ENCODE measurements at places on chromosomes 12 and 14.

- DNase-seq = no peak
Observed at GRCh38 chr14:93737634-93738033, 50.7 kb downstream of the PRIMA1 start.

- no peak for DNase-seq
Observed at GRCh38 chr14:93799989-93800921, 12.0 kb upstream of the PRIMA1 start.

GRCh38 chr14:71061458-71061857, 154.2 kb downstream of the PCNX1 start:
- no peak for DNase-seq

DNA sequence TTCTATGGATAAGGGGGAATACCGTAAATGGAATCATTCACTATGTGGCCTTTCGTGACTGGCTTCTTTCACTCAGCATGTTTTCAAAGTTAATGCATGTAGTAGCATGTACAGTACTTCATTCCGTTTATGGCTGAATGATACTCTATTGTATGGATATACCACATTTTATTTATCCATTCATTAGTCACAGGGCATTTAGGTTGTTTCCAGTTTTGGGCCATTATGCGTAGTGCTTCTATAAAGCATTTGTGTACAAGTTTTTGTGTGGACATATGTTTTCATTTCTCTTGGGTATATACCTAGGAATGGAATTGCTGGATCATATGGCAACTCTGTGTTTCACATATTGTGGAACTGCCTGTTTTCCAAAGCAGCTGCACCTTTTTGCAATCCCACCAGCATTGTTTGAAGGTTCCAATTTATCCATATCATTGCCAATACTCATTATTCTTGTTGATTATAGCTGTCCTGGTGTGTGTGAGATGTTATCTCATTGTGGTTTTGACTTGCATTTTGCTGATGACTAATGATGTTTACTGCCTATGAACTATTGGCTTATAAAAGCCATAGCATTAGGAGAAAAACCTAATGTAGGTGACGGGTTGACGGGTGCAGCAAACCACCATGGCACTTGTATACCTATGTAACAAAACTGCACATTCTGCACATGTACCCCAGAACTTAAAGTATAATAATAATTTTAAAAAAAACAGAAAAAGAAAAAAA, 45.5 kb downstream of the ATF7IP start:
- DNase-seq = no peak

DNA sequence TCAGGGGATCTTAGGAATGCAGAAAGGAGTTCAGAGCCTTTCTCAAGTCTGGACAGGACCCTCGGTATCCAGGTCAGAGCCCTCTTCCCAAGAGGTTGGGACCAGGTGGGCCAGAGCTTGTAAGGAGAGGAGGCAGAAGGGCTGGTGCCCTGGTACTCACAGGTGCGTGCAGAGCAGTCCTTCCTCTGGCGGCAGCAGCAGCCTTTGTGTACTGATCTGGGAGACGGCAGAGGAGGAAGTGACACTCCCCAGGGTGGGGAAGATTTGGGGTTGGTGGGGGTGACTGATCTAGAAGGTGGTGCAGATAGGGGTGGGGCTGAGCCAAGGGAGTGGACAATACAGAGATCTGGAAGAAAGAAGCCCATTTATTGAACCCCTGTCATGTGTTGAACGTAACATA, at the start of gene ITGB7:
TSS of gene ITGB7 (minus strand) at position 210 of the 400 bp plus-strand sequence. CDS start 6,808 bp downstream, outside the sequence.
- DNase-seq = no peak

GRCh38 chr12:82473111-82473754, 114.9 kb downstream of the METTL25 start:
- DNase-seq = no peak

DNA sequence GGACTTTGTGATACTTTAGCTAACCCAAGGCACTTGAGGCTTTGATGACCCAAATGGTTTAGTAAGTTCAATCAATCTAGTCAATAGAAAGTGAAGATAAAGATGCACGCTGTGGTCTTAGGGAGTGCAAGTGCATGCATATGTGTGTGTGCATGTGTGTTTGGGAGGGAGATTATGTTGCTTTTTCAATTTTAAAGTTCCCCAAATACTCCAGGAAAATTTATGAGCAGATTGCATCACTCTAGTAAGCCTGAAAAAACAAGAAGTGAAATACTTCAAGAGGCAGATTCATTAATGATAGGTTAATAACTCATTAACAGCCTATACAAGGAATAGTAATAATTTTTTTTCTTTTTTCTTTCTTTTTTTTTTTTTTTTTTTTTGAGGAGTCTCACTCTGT, 12.4 kb upstream of the SIX1 start:
- DNase-seq = no peak

- DNase-seq = no peak
Observed at GRCh38 chr12:7032990-7033389, 14.7 kb upstream of the LPCAT3 start.

DNA sequence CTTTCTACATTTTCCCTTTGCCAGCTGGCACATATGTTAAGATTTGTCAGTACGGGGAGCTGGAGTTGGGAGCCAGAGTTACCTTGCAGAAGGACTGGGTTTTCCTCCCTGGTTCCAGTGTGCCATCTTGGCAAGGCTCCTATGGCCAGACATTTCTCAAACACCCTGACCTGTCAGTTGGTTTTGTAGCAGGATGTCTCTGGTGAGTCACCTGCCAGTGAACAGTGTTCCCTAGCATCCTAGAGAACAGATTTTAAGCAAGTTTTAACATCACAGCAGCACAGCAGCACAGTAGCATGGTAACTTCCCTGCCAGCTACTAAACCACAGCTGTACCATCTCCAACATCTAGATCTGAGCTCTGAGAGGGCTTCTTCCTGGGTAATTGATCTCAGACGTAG, 26.2 kb upstream of the KTN1 start:
- DNase-seq = no peak

DNA sequence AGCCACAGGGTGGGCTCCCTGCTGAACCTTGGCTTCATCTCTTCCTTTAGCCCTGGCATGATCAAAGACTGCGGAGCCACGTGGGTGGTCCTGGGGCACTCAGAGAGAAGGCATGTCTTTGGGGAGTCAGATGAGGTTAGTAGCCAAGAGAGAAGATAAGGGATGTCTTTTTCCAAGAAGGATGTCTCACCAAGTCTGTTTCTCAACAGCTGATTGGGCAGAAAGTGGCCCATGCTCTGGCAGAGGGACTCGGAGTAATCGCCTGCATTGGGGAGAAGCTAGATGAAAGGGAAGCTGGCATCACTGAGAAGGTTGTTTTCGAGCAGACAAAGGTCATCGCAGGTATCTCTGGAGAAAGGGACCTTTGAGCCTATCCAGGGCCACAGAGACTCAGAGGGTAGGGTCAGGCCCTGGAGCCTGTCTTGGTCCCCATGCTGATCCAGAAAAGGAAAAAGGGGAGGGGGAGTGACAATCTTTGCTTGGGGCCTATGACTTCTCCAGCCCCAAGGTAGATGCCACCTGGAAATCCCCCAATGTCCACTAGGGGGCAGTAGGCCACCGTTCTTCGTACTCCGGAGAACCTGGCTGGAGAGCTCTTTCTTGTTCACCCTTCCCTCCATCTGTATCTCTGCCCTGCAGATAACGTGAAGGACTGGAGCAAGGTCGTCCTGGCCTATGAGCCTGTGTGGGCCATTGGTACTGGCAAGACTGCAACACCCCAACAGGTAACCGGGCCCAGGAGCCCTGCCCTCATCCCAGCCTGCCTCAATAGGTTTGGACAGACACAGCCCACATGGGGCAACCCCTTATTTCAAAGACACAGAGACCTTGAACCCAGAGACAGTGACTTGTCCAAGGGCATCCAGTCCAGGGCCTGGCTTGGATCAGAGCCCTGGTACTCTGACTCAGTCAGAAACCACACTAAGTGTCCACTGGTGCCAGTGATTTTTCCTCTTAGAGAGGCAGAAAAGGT, 2.0 kb downstream of the TPI1 start:
- peak; percentile 42 for DNase-seq

DNA sequence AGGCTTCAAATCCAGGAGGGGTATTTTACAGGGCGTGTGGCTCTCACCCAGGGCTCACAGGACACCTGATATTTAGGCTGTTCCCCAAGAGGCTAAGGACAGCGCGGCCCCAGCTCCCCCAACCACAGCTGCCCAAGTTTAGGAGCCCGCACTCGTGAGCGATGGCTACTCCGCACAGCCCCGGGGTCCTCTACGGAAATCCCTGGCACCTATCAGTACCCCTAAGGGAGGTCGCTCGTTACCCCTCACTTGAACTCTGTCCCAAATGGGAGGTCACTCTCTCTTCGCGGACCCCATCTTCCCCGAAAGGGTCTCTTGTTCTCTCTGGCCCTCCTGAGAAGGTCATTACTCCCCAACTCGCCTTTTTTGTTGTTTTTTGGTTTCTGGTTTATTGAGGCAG, 708 bp upstream of the P2RX4 start:
- no peak for DNase-seq

DNA sequence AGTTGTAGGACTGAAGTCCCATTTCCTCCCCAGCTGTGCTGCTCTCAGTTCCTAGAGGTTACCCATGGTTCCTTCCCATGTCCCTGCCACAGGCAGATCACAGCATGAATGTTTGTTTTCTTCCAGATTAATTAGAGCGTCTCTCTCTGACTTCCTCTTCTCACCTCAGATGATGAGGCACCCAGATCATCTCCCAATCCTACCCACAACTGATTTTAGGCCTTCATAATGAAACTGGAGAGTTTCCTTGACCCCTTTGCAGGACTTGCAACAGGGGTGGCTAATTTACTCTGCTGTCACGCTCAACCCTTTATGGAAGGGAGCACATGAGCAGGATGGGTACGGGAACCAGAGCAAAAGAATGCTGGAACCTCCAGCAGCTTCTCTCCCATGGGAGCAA, 32.1 kb upstream of the TXNRD1 start:
- no peak for DNase-seq

DNA sequence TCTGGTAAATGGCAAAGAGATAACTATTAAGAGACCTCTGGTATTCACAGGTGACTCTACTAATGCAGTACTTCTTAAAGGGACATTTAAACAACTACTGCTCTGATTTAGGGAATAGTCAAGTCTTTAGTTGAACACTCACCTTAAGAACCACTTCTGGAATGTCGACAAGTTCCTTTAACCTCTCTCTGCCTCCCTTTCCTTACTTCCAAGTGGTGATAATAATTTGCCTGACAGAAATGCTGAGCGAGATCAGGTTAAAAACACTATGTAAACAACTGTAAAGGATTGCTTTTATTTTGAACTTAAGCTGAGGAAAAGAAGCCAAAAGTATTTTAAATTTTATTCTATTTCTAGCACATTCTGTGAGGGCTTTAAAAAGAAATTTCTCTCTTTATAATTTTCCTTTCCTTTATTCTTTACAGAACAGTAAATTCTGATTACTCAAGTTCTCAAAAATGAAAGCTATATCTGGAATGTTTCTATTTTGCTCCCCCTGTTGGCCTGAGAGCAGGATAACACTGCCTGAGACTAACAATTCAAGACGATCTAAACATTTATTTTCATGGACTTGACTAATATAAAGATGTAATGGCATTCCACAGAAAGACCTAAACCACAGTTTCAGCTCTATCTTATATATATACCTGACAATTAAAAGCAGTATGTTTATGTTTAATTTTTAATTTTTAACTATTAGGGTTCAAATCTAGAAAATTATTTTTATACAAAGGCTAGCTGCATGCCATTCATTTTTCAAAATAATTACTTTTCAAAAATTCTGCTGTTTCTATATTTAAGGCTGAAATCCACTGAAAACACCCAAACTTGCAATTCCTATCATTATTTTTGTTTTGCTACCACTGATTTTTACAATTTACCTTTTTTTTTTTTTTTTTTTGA, 29.2 kb downstream of the ZCCHC8 start:
- peak; percentile 71 for DNase-seq

DNA sequence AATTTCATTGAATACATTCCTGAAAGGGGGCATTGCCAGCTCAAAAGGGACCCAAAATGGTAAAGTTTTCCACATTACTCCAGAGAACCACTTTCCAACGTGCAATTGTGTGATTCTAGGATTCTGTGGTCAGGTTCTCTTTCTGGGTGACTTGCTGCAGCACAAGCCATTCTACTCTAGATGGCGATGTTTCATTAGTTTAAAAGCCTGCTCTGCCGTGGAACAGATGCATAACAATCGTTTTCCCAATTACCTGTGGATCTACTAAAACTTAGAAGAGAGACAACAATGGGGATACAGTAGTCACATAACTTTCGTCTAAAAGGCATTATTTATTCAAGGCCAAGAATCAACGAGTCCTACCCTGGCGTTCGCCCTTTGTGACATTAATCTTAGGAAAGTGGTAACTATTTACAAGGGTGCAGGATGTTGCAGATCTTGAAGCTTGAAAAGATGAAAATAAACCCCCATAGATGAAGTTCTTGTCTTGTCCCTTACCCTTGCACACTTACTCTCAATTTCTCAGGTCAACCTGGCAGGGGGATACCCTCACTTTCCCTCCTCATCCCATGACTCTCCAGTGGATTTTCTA, 400.9 kb downstream of the SNAPC1 start:
- peak; percentile 64 for DNase-seq

GRCh38 chr12:11785712-11786111, 136.2 kb downstream of the ETV6 start:
- DNase-seq = no peak

- no peak for DNase-seq
Observed at GRCh38 chr12:57631566-57632072, 1.4 kb downstream of the B4GALNT1 start.

GRCh38 chr12:76595056-76595455, 35.5 kb upstream of the OSBPL8 start:
- no peak for DNase-seq

GRCh38 chr14:64696355-64696857, 7.8 kb upstream of the PLEKHG3 start:
- DNase-seq = no peak

- no peak for DNase-seq
Observed at GRCh38 chr12:12881151-12881909, 10.0 kb upstream of the GPRC5A start.

DNA sequence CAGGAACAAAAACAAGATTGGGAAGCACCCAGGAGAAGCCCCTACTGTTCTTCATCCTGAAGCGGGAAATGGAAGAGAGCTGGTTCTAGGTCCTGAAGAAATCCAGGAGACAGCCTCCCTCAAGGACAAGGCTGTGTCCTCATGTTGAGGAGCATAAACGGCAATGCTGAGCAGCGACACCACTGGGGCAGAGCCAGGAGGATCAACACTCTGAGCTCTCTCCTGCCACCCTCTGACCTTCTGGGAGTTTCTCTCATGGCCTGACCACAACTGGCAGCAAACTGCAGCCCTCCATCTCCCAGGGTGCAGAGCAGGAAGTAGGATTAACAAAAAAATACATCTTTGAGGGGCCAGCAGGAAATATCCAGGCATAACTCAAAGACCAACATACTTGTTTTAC, 1292.2 kb upstream of the TMEM132C start:
- no peak for DNase-seq

DNA sequence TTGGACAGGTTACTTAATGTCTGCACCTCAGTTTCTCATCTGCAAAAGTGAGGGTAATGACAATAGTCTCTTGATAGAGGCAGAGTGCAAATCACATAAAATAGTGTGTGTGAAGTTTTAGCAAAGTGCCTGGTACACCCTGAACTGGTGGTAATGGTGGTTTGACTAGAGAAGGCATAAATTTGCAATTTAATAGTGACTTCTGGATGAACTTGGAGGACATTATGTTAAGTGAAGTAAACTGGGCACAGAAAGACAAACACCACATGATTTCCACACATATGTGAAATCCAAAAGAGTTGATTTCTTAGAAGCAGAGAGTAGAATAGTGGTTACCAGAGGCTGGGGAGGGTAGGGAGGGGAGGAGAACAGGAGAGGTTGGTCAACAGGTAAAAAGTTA, 54.8 kb upstream of the FUT8 start:
- no peak for DNase-seq

All from NCI-H2029 treated with DMSO at 0.1 percent for 48 hours (cell line).